ENCODE measurements at places on chromosomes 4 and X.

DNA sequence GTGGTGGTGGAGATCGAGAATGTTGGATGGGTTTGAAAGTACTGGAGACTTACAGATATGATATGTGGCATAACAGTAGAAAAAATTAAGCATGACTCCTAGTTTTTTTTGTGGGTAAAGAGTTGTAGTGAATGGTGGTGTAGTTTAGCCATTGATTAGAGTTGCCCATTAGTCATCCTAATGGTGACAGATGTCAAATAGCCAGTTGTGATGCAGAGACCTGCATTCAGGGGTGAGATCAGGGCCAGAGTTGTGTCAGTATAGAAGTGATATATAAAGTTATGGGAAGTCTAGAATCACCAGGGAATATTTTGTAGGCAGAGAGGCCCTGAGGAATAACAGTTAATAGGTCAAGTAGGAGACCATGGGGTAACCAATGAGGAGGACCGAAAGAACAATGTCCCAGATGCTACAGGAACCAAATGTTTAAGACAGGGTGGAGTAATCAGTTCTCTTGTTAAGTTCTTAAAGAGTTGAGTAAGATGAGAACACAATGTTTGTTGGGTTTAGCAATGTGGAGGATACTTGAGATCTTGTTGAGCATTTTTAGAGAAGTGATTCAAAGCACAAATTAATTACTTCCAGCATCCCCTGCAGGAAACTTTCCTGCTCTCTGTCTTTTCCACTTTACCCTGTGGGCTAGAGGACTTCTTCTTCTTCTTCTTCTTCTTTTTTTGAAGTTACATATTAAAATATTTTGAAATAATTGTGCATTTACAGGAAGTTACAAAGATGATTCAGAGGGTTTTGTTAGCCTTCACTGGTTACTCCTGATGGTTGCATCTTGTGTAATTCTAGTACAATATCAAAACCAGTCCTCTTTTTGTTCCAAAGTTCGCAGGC lies 13.3 kb downstream of the SGMS2 start:
- no peak for DNase-seq

DNA sequence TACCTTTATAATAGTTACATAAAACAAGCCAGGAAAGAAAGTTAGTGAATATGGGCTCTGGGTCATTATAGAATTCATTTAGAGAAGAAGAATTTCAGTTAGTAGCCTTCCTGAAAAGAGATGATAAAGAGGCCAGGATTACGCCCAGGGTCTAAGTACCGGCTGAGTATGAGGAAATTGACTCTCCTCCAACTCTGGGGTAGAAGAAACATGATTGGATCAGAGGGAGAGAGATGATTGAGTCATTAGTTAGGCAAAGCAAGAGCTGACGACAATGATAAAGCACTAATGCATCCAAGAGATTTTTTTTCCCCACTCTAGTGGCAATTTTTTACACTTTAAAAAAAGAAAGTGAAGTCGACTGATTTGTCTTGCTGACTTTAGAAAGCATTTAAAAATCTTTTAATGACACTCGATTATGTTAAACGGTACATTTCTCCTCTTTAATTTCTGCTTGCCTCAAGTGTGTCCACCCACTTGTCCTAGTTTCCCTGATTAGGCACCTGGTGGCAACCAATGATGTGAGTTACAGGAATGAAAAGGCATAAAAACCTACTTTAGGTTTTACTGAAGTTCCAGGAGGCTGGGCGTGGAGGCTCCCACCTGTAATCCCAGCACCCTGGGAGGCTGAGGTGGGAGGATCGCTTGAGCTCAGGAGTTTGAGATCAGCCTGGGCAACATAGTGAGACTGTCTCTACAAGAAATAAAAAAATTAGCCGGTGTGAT lies 37.3 kb upstream of the IGFBP7 start:
- DNase-seq = no peak

GRCh38 chr4:40388239-40388638 lies 53.1 kb downstream of the CHRNA9 start:
- no peak for DNase-seq

- no peak for DNase-seq
Measured at GRCh38 chrX:117987373-117987772, 129.2 kb downstream of the KLHL13 start.

DNA sequence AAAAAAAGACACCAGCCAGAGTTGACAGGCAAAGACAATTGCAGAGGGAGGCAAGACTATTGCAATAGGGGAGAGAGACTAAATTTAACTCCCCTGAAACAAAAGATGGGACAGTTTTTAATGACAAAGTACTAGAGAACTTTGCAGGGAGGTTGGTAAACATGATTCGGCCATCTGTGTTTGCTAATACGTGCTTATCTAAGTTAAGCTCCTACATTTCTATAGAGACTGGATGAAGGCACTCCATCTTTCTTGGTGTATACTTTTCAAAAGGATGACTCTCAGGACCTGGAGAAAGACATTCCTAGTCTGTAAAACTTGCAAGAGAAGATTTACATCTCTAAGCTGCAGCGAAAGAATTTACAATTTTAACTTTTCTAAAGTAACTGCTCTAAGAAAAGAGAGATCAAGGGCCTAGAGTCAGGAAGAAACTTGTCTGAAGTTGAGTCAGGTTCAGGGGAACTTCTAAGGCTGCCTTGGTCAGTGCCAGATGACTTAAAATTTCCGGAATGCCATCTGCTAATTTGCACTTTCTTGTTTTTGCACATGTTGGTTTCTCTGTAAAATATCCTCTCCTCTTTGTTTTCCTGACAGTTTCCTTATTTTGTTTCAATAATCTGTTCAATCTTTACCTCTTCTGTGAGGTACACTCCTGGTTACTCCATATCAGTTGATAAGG lies 10.6 kb downstream of the ADAM29 start:
- DNase-seq = no peak

- DNase-seq = no peak
Measured at GRCh38 chr4:82217986-82218715, 155.6 kb downstream of the HNRNPD start.

GRCh38 chr4:38489011-38489861 lies 174.8 kb upstream of the KLF3 start:
- no peak for DNase-seq

- no peak for DNase-seq
Measured at GRCh38 chrX:153993079-153993478, 20.5 kb downstream of the TMEM187 start.

DNA sequence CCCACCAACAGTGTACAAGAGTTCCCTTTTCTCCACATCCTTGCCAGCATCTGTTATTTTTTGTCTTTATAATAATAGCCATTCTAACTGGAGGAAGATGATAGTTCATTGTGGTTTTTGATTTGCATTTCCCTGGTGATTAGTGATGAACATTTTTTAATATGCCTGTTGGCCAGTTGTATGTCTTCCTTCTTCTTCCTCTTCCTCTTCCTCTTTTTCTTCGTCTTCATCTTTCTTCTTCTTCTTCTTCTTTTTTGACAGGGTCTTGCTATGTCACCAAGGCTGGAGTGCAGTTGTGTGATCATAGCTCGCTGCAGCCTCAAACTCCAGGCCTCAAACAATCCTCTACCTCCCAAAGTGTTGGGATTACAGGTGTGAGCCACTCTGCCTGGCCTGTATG lies 87.4 kb downstream of the CCDC160 start:
- DNase-seq = no peak

- no peak for DNase-seq
Measured at GRCh38 chr4:182042945-182043344, 200.3 kb upstream of the TENM3 start.

GRCh38 chr4:84089652-84090437 lies 409.2 kb downstream of the NKX6-1 start:
- DNase-seq = no peak

- no peak for DNase-seq
Measured at GRCh38 chr4:99815597-99816011, 1.0 kb upstream of the DAPP1 start.

DNA sequence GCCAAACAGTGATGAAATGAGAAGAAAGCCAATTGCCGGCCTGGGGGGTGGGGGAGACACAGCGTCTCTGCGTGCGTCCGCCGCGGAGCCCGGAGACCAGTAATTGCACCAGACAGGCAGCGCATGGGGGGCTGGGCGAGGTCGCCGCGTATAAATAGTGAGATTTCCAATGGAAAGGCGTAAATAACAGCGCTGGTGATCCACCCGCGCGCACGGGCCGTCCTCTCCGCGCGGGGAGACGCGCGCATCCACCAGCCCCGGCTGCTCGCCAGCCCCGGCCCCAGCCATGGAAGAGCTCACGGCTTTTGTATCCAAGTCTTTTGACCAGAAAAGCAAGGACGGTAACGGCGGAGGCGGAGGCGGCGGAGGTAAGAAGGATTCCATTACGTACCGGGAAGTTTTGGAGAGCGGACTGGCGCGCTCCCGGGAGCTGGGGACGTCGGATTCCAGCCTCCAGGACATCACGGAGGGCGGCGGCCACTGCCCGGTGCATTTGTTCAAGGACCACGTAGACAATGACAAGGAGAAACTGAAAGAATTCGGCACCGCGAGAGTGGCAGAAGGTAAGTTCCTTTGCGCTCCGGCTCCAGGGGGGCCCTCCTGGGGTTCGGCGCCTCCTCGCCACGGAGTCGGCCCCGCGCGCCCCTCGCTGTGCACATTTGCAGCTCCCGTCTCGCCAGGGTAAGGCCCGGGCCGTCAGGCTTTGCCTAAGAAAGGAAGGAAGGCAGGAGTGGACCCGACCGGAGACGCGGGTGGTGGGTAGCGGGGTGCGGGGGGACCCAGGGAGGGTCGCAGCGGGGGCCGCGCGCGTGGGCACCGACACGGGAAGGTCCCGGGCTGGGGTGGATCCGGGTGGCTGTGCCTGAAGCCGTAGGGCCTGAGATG lies at the start of gene SHOX:
SHOX (plus strand) TSS at position 180 of the 885 bp plus-strand sequence; CDS start at position 287, 107 bp downstream.
- DNase-seq = no peak

- no peak for DNase-seq
Measured at GRCh38 chr4:56723659-56724230, 42.6 kb upstream of the HOPX start.

DNA sequence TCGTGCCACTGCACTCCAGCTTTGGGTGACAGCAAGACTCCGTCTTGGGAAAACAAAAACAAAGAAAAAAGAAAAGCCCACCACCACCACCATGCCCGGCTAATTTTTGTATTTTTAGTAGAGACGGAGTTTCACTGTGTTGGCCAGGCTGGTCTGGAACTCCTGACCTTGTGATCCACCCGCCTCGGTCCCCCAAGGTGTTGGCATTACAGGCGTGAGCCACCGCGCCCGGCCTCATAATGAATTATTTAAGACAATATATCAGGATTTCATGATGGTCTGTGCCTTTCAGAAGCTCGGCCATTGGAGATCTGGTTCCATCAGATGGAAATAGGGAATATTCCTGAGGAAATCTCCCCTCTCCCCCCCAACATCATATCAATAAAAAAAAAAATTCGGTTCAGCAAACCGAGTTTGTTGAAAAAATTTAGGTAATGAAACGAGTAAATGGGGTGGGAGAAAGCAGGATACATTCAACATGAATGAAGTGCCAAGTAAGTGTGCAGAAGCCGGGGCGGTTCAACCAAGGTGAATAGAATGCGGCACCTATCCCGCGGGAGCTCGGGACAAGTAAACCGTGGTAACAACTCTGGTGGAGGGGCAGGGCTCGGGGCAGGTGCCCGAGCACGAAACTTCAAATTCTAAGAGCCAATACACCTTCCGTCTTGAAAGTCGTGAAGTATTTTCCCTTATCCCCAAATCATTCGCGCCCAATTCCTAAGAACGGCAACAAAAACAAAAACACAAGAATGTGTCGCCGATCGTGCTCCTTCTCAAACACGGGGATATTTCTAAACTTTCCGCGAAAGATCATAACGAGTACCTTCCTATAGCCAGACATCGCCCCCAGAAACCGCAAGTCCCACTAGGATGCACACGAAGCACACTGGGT lies 773 bp upstream of the TXLNG start:
- peak; percentile 65 for DNase-seq

- DNase-seq = no peak
Measured at GRCh38 chr4:125975861-125976397, 661.2 kb downstream of the FAT4 start.

DNA sequence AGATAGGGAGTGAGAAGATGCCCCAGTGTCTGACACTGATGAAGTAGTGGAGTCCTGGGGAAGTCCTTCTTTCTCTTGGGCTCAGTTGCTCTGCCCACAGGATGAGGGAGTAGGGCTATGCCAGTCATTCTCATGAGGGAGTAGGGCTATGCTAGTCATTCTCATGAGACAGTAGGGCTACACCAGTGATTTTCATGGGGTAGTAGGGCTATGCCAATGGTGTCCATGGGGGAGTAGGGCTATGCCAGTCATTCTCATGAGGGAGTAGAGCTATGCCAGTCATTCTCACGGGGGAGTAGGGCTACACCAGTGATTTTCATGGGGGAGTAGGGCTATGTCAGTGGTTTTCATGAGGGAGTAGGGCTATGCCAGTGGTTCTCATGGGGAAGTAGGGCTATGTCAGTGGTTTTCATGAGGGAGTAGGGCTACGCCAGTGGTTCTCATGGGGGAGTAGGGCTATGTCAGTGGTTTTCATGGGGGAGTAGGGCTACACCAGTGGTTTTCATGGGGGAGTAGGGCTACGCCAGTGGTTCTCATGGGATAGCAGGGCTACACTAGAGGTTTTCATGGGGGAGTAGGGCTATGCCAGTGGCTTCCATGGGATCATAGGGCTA lies 43.3 kb upstream of the SOD3 start:
- DNase-seq = no peak

- no peak for DNase-seq
Measured at GRCh38 chr4:75623026-75623425, 7.3 kb downstream of the CDKL2 start.

DNA sequence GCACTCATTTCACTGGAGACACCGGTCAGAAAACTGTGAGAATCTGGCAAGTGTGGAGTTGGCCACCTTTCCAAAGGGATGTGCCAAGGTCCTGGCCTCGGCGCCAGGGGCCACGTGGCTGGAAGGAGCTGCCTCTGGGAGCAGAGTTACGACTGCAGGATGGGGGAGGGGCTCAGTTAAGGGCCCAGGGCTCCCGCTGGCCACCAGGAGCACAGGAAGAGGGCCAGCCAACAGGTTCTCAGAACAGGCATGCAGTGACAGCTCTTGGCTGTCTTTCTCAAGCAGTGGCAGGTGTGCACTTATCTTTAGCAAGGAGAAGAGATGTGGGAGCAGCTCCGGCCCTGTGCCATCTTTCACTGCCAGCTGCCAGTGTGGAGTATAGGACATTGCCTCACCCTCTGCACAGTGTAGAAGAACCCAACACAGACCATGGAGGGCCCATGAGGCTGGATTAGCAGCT lies 115.9 kb upstream of the RBPJ start:
- DNase-seq = peak; percentile 63

GRCh38 chr4:33390976-33391375 lies 2670.8 kb downstream of the PCDH7 start:
- no peak for DNase-seq

- DNase-seq = no peak
Measured at GRCh38 chr4:145098675-145099037, 545 bp downstream of the ABCE1 start.

- DNase-seq = no peak
Measured at GRCh38 chrX:22069586-22069985, 37.5 kb downstream of the PHEX start.

- no peak for DNase-seq
Measured at GRCh38 chr4:28548594-28548993, 1688.0 kb downstream of the STIM2 start.

GRCh38 chr4:97432551-97432950 lies 710.7 kb downstream of the STPG2 start:
- no peak for DNase-seq
